ENCODE measurements at places on chromosomes 5 and 9. TPM values are rescaled to one million over a fixed set of nuclear protein-coding genes. Genes with fewer than 3 reads are reported as not detected.

HMGCR gene
- polyA plus RNA-seq = 90.7 TPM

C5orf58 gene
- polyA plus RNA-seq = 0.59 TPM

C9orf153 gene
- polyA plus RNA-seq = 0.29 TPM

ACSL6 gene
- 1.6 TPM for polyA plus RNA-seq

LOX gene
- polyA plus RNA-seq = 41.6 TPM

IL13 gene
- not detected for polyA plus RNA-seq

GRCh38 chr9:100425758-100426157 is 1.2 kb upstream of the MSANTD3 start:
- DNase-seq = no peak

- DNase-seq = no peak
These were observed 79.0 kb downstream of the C5orf15 start for GRCh38 chr5:133889271-133889905.

GRCh38 chr5:154478224-154478565 is at the start of gene HAND1:
Gene HAND1, minus strand, starts transcription at chr5:154478227. Its CDS starts 219 bp downstream, at chr5:154478008.
- no peak for DNase-seq

- no peak for DNase-seq
These were observed 160.5 kb upstream of the CDH10 start for GRCh38 chr5:24805230-24805629.

DNA sequence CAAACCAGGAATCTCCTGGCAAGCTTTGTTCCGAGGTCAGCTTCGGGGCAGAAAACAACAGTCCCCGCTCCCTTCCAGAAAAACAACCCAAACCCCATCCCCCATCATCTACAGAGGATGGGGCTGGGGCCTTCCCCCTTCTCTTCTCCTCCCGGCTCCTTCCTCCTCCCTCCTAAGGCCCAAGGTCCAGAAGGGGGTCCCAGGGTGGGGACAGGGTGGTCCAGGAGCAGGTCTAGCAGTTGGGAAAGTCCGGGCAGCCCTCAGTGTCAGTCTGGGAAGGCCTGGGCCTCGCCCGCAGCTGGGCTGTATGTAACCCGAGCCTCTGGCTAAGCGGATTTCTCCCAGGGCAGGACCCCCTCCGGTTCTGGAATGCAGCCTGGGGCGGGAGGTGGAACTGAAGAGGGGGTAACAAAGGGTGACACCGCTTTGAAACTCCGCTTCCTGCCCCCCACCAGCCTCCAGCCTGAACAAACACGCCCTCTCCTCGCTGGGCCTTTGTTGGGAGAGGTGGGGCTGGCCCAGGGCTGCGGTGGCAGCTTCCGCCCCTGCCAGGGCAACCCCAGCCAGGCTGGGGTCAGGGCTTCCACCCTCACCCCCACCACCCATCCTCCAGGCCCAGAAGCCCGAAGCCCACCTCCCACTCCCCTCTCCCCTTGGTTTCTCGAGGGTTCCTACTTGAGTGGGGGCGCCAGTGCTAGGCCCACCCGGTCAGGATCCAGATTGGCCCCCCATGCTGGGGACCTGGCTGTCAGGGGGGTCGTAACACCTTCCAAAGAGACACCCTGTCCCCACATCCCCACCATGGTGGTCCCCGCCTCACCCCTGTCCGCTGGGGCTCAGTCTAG is 63.5 kb downstream of the C9orf50 start:
- DNase-seq = peak; percentile 81

DNA sequence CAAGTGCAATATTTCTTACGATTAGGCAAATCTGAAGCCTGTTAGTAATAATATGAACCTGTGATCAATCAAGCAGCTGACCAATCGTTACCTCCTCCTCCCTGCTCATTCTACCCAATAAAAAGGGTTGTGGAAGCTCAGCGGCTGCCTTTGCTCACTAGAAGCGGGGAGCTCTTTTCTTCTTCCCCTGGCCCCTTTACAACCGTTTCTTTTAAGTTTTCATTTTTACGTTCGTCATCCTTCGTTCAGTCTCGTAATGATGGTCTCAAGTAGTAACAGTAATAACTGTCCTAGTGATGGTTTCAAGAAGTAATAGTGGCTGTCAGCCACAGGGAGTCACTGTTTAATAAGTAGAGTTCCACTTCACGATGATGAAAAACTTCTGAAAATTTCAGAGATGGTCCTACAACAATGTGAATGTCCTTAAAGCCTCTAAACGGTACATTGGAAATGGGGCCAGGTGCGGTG is 6.2 kb downstream of the UGT3A2 start:
- no peak for DNase-seq

- DNase-seq = no peak
These were observed 20.0 kb upstream of the AGGF1 start for GRCh38 chr5:77010243-77010642.

GRCh38 chr9:84709056-84709455 is 39.5 kb downstream of the NTRK2 start:
- no peak for DNase-seq

DNA sequence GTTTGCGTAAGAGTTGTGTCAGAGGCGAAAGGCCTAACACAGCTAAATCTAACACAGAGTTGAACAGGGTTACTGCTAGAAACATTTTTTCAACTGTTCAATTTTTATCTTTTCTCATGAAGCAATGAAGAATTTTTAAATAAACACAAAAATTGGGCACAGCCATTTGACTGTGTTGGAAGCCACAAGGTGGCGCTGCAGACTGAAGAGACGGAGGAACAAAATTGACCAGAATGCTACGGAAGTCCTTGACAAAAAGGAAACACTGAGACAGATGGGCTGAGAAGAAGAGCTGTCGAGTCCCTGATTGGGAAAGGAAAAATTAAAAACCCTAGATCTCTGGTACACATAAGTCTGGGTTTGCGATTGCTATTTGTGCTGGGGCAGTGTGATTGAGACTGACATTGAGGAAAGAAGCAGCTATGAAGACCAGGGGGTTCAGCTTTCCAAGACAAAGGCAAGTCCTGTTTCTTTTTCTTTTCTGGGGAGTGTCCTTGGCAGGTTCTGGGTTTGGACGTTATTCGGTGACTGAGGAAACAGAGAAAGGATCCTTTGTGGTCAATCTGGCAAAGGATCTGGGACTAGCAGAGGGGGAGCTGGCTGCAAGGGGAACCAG is at the start of gene PCDHB9:
TSS of gene PCDHB9 (plus strand) at position 265 of the 616 bp plus-strand sequence. CDS start at position 423, 158 bp downstream.
- DNase-seq = no peak

GRCh38 chr5:136192526-136193321 is at the start of gene SMIM32:
Gene SMIM32, minus strand, starts transcription at chr5:136193162. Its CDS starts 638 bp downstream, at chr5:136192524.
- DNase-seq = no peak

GRCh38 chr5:6801236-6801635 is 88.0 kb downstream of the TENT4A start:
- DNase-seq = no peak

DNA sequence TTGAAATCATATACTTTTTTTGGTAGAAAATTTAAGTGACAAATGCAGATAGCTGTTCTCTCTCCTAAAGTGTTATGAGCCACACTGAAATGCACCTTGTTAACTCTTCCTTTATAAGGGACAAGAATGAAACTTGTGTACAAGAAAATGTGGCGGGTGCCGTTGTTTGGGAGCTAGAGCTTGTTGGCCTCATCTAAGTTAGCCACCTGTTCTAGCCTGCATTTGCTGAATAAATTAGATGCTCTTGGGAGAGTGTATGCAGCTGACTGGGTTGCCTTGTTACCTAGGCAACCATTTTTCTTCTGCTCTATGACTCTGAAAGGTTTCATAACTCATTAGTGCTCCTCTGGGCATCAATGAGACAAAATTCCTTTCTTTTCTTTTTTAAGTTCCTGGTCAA is 174.3 kb downstream of the TAF11L14 start:
- DNase-seq = no peak

- no peak for DNase-seq
These were observed 88.6 kb downstream of the GNAQ start for GRCh38 chr9:77943057-77943456.

DNA sequence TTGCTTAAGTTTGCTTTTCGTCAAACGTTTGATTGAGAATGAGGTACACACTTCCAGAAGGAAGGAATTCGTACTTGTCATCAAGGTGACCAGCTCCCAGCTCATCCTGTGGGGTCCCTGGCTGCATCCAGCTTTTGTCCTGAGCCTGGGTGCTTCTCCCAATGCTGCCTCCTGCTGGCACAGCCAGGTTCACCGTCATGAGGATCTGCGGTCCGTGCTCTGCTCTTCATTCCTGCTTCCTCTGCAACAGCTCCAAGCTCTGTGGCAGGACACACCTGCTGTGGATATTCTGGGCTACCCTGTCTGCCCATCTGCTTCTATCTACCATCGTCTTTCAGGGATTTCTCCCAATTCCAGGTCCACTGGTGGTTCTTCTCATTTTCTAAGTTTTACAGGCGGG is 13.3 kb upstream of the UBE2QL1 start:
- DNase-seq = no peak

DNA sequence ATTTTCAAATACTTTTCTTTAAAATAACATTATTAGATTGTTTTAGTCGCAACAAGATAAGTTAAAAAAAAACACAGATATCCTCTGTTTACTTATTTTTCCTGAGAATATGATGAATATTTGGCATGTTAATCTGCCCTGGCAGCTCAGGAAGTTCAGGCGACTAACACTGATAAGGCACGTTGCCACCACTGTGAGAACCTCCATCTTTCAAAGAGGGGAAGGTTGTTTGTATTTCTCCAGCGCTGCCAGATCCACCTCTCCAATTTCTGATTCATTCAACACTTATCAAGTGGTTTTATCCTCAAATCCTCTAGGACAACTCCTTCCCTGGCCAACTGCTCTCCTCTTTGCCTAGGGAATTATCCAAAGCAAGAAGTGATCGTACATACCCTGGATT is 21.8 kb downstream of the CTNNAL1 start:
- DNase-seq = no peak

- no peak for DNase-seq
These were observed 124.5 kb upstream of the PRLR start for GRCh38 chr5:35354751-35355150.

GRCh38 chr5:172441262-172441751 is 13.0 kb downstream of the SH3PXD2B start:
- no peak for DNase-seq

GRCh38 chr9:12954441-12954840 is 179.6 kb downstream of the LURAP1L start:
- DNase-seq = no peak

DNA sequence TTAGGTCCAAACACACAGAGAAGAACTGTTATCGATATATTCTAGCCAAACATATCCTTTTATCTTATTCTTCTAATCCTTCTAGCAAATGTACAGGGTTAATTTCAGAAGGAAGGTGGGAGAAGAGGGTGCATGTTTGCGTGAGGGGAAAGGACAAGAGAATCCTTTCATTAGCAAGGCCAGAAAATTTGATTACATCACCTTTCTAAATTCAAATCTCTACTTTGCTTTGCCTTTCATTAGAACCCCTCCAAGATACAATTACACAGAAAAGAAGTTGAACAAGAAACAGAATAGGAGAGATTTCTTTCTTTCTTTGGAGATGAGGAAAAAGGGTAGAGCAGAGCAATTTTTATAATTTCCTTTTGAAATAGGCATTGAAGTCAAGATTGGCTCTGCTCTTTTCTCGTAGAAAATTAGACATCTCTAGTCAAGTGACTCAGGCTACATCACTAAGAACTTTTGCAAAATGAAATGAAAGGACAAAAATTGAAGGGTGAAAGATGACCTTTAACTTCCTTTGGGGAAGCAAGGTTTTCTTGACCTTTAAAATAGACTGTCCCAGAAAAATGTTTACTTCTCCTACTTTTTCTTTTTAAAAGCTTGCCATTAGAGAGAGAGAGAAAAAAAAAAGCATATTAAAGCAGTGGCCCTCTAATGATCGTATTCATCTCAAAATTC is 81.2 kb downstream of the TTLL11 start:
- no peak for DNase-seq

DNA sequence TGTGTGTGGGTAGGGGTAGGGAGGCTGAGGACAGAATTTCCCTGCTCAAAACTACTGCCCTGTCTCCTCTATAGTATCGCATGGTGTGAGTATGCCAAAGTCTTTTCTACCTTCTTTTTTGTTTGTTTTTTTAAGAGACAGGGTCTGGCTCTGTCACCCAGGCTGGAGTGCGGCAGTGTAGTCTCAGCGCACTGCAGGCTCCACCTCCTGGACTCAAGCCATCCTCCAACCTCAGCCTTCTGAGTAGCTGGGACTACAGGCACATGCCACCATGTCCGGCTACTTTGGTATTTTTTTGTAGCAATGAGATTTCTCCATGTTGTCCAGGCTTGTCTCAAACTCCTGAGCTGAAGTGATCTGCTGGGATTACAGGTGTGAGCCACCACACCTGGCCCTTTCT is 2.5 kb downstream of the SRP19 start:
- DNase-seq = no peak

GRCh38 chr5:143140492-143141203 is 262.8 kb downstream of the NR3C1 start:
- DNase-seq = no peak

DNA sequence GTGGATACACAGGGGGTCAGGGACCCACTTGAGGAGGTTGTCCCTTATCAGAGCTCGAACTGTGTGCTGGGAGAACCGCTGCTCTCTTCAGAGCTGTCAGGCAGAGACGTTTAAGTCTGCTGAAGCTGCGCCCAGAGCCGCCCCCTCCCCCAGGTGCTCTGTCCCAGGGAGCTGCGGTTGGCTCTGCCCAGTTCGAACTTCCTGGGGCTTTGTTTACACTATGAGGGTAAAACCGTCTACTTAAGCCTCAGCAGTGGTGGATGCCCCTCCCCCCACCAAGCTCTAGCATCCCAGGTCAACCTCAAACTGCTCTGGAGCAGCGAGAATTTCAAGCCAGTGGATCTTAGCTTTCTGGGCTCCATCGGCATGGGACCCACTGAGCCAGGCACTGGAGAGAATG is 15.9 kb downstream of the SRD5A1 start:
- no peak for DNase-seq

DNA sequence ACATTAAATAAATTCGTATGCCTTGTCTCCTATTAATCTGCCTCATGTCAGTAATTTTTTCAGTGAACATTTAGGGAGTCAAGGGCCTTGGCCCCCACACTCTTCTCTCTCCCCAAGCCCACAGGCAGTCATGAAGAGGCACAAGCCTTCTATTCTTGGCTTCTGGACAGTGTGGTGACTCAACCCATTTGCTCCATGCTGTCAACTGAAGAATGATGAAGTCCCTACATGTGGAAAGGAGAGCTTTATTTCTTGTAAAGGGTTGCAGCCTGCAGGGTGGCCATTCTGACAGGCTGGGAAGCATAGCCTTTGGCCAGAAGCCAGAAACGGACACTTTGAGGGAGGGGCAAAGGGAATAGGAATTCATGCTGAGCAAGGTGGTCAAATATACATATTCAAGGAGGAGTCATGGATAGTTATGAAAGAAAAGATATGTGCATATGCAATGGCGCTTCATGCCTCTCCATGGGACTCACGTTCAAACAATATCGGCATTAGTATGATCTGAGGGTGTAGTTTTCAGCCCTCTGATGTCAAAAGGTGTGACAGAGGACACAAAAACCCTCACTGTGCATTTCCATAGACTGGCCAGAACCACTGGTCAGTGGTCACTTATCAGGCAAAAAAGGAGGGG is 31.3 kb downstream of the ANKRA2 start:
- no peak for DNase-seq

- DNase-seq = no peak
These were observed 735 bp downstream of the ECPAS start for GRCh38 chr9:111483439-111483857.

Data from left renal pelvis (tissue), 4 donors.